ENCODE measurements at places on chromosomes 16 and 17.

DNA sequence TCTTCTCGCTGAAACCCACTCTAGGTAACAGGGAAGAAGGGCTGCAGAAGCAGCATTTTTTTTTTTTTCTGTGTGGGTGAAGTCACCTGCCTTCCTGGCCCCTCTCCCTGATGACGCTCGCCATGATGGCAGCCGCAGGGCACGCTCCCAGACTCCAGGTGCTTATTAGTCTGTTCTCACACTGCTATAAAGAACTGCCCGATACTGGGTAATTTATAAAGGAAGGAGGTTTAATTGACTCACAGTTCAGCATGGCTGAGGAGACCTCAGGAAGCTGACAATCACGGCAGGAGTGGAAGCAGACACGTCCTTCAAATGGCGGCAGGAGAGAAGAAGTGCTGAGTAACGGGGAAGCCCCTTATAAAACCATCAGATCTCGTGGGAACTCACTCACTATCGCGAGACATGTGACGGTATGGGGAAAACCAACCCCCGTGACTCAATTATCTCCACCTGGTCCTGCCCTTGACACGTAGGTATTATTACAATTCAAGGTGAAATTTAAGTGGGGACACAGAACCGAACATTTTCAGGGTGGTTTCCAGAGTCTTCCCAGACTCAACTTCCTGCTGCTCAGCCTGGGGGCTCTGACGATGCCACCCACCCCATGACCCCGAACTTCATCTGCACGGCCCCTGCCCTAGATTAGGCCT lies 34.9 kb upstream of the NLRP1 start:
- DNase-seq, result no peak

- DNase-seq, result no peak
Measured at GRCh38 chr16:60027351-60027750, 1293.2 kb upstream of the GOT2 start.

DNA sequence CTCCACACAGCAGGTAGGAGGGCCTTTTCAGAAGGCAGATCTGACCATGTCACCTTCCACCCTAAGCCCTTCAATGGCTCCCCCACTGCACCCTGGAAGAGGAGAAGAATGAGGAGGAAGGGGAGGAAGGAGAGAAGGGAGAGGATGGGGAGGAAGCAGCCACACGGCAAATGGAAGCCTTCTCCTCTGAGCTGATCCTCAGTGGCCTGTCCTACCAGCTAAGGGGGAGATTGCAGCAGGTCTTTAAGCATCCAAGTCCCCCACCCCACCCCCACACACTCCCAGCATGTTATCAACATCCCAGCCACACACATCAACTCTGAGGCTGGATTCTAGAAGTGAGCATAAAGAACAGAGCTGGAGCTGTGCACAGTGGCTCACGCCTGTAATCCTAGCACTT lies 46.2 kb upstream of the RBFOX3 start:
- DNase-seq, result no peak

- no peak for DNase-seq
Measured at GRCh38 chr17:41925991-41926590, 4.3 kb upstream of the ODAD4 start.

- DNase-seq, result peak; percentile 31
Measured at GRCh38 chr17:1484676-1485422, 7.6 kb downstream of the MYO1C start.
